IMR-90 (cell line): ENCODE measurements at places on chromosomes 2 and 18. TPM values are rescaled to one million over a fixed set of nuclear protein-coding genes. Genes with fewer than 3 reads are reported as not detected.

The CYTIP gene
- not detected in 2 replicates for total RNA-seq

The TMEM37 gene
- under 0.01 TPM in 1 of 2 replicates, not detected in the other for total RNA-seq

The FRZB gene
- 0.18 and 0.28 TPM in 2 replicates for total RNA-seq

The SGO2 gene
- 6.3 and 16.9 TPM in 2 replicates for total RNA-seq

The EIF2B4 gene
- 47.9 and 48.9 TPM in 2 replicates for total RNA-seq

The ADGRF3 gene
- not detected in 2 replicates for total RNA-seq

The LAMA3 gene
- total RNA-seq, result 0.18 and 0.28 TPM in 2 replicates

The ZSCAN30 gene
- total RNA-seq, result 16.9 and 17.7 TPM in 2 replicates

The SCYGR6 gene
- total RNA-seq, result not detected in 2 replicates

The SPP2 gene
- total RNA-seq, result not detected in 2 replicates
